ENCODE measurements at places on chromosomes 7 and 10.

- no peak for DNase-seq
These were observed 162.7 kb downstream of the AKR1D1 start for GRCh38 chr7:138238734-138239659.

DNA sequence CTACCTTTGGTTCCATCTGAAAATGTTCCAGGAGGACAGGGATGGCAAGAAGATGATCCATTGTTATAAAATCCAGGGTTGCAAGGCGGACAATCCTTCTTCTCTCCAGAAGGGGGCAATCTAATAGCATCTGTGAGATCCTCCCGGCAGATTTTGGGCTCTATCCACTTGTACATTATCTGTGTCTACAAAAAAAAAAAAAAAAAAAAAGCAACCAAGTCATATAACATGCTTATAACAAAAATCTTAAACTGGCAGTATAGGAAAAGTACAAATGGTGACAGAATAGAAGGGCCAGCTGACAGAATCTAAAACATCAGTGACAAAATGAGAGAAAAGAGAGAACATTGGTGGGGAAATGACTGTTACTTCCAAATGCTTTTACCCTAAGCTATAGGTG is 132.7 kb downstream of the ELAPOR2 start:
- no peak for DNase-seq

GRCh38 chr10:118729641-118730258 is 25.0 kb downstream of the CACUL1 start:
- no peak for DNase-seq

- no peak for DNase-seq
These were observed 105.4 kb upstream of the BTBD16 start for GRCh38 chr10:122165484-122166276.

GRCh38 chr10:35074266-35074665 is 15.9 kb downstream of the CUL2 start:
- DNase-seq: no peak

GRCh38 chr10:14146501-14146900 is 184.2 kb downstream of the FRMD4A start:
- no peak for DNase-seq

GRCh38 chr7:45187946-45188411 is 30.4 kb downstream of the RAMP3 start:
- DNase-seq: no peak

- DNase-seq: no peak
These were observed 80.0 kb downstream of the ZNF277 start for GRCh38 chr7:112286250-112287086.

GRCh38 chr10:111298031-111298430 is 221.2 kb downstream of the ADRA2A start:
- no peak for DNase-seq

DNA sequence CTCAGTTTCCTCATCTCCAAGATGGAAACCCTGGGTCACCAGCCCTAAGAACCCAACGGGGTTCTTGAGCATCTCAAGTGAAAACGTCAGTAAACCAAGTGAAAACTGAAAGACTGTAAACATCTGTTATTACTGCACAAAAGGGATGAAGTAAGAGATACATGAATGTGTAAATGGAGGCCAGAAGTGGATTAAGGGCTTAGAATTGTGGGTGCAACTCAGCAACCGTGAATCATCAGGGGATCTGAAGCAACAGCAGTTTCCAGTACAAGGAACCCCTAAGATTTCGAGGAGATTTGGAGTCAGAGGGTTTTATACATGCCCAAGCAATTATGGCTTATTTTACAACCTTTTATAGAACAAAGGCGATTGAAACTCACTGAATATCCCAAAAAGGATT is 95.7 kb upstream of the SVIL start:
- DNase-seq: no peak

- no peak for DNase-seq
These were observed 90.8 kb downstream of the DNAJB9 start for GRCh38 chr7:108660465-108660864.

DNA sequence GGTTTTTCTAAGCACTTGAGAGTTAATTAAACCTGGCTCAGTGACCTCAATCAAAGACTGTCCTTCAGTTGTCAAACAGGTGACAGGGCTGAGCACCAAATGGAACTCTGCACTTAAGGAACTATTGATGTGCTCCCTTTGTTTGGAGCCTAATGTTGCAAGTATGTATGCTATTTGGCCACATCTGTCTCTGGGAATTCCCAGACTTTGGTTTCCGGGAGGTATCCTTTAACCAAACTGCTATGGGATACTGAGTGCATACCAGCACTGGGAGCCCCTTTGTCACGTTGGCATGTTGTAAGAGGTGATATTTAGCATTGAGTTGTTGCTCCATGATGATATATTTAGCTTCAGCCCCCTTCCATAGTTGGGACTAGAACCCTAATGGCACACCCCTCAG is 25.2 kb downstream of the ASZ1 start:
- no peak for DNase-seq

- DNase-seq: no peak
These were observed 3.3 kb upstream of the NPTX2 start for GRCh38 chr7:98613601-98614425.

DNA sequence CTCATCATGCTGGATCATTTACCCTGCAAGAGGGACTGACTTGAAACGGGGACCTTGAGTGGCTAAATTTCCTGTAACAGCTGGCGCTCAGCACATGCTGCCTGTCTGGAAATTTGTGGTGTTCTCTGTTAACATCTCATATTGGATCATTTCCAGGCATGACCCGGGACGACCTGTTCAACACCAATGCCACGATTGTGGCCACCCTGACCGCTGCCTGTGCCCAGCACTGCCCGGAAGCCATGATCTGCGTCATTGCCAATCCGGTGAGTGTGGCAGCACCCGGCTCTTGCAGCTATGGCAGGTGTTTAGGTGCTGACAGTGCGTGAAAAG is 9.9 kb downstream of the MDH2 start:
- no peak for DNase-seq

GRCh38 chr10:120969219-120969645 is 118.1 kb downstream of the WDR11 start:
- no peak for DNase-seq

- DNase-seq: no peak
These were observed at the start of gene SCRN1 for GRCh38 chr7:29989257-29989995. Gene SCRN1 (minus strand): TSS chr7:29989801. CDS start chr7:29969067, 20,734 bp downstream.

GRCh38 chr7:128177768-128178550 is 63.1 kb upstream of the LEP start:
- no peak for DNase-seq

- no peak for DNase-seq
These were observed 181.0 kb upstream of the MDFIC start for GRCh38 chr7:114740941-114741340.

Measured in BJ (cell line).